Activated CD4-positive, alpha-beta T cell treated with anti-CD3 and anti-CD28 coated beads, Interleukin-2, amount 10 ng/mL, durations not matched to agents 7 days and 5 days (primary cell): ENCODE measurements at places on chromosomes 12 and 14. TPM values are rescaled to one million over a fixed set of nuclear protein-coding genes. Genes with fewer than 3 reads are reported as not detected.

The NRL gene
- 3.1 TPM for total RNA-seq

The DDX54 gene
- 72.0 TPM for total RNA-seq

The CLEC4D gene
- not detected for total RNA-seq

DNA sequence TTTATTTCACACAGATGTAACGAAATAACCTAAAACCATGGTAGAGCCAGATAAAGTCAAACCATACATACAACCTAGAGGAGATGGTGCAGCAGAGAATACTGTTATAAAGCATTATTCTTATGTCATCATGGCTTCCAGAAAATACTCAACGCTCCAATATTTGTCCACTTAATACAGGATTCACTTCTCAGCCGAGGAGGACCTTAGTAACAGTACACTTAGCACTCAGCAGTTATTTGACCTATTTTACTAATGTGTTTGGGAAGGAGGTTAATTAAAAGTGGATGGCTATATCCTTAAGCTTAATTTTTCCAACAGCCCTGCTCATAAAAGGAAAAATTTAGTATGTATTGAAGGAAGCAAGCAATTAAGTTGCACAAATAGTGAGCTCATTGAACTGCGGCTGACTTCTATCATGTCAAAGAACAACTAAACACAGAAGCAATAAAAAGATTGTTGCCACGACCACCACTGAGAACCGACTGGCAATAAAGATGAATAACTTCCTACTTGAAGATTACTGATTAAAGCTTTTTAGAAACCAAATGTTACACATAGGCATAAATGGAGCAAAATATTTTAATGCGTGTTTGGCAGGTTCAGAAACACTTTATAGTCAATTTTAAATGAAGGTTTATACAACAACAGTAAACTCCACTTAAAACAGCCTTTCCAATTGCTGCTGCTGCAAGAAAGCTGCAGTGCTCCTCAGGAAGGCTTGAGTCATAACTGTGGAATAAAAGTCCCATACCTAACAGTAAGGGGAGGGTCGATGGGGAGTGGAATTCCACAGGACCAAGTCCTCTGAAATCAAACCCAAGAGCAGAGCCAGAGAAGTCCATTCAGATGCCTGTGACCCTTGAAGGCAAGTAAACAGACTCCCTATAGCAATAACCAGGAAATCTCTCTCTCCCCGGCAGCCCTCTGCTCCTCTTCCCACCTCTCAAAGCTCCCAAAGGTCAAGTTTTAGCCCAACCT, 218.9 kb upstream of the CDKN3 start:
- H3K27me3 ChIP-seq = peaks cover 31% of the 10 kb centered on the region
- no peak overlapping the region for H3K4me3 ChIP-seq
- no peak overlapping the region for H3K27ac ChIP-seq
- H3K36me3 ChIP-seq = no peaks in the 10 kb centered on the region

DNA sequence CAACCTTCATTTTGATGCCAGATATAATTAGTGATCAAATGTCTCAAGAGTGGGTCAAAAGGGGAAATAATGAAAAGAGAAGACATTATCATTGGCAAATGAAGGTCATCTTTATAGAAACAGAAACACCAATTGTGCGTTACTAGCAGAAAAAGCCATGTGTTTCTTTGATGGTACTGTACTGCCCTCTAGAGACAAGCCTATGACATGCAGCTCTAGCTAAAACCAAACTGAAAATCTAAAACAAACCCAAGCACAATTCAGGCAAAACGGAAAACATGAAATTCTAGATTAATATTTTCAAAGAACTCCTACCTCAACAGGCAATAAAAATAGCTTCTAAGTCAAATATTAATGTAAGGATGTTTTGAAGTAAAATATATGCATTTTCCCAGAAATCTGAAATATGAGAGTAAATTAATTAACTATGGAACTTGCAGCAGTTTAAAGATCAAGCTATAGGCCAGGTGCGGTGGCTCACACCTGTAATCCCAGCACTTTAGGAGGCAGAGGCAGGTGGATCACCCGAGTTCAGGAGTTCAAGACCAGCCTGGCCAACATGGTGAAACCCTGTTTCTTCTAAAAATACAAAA, 115.4 kb downstream of the KLHL28 start:
- DNase-seq = peak; percentile 17
- H3K36me3 ChIP-seq = no peaks in the 10 kb centered on the region
- no peak overlapping the region for H3K4me3 ChIP-seq

- H3K4me3 ChIP-seq = no peak overlapping the region
- H3K27ac ChIP-seq = no peak overlapping the region
- no peaks in the 10 kb centered on the region for H3K4me1 ChIP-seq
- peaks cover 3% of the 10 kb centered on the region for H3K27me3 ChIP-seq
- no peaks in the 10 kb centered on the region for H3K36me3 ChIP-seq
Measured at GRCh38 chr12:91177381-91177780, 5.2 kb downstream of the DCN start.

DNA sequence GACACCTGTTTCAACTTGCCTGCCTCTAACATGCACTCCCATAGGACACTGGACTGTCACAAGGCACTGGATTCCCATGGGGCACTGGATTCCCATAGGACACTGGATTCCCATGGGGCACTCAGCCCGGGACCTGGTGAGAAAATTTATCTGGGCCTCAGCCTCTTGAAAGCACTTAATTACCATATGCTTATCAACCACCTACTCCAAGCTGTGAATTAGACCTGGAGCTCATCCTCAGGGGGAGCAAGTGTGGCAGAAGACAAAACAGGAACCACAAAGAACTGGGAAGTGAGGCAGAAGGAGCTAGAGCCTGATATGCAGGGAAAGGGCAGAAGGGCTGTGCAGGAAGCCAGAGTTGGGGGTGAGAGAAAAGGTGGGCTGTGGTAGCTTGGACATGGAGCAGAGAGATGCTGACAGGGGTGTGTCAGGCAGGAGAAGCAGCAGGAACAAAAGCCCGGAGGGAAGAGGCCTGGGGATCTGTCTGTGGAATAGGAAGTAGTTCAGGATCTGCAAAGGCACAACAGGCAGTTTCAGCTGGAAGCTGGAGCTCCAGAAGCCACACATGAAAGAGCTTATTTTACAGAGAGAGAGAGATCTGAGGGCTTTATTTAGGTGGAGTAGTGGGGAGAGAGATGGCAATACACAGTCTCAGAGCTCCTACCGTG, 3.1 kb downstream of the KRT82 start:
- no peaks in the 10 kb centered on the region for H3K4me1 ChIP-seq
- H3K27me3 ChIP-seq = peaks cover 3% of the 10 kb centered on the region
- no peak overlapping the region for H3K27ac ChIP-seq
- H3K4me3 ChIP-seq = no peak overlapping the region
- no peaks in the 10 kb centered on the region for H3K36me3 ChIP-seq

DNA sequence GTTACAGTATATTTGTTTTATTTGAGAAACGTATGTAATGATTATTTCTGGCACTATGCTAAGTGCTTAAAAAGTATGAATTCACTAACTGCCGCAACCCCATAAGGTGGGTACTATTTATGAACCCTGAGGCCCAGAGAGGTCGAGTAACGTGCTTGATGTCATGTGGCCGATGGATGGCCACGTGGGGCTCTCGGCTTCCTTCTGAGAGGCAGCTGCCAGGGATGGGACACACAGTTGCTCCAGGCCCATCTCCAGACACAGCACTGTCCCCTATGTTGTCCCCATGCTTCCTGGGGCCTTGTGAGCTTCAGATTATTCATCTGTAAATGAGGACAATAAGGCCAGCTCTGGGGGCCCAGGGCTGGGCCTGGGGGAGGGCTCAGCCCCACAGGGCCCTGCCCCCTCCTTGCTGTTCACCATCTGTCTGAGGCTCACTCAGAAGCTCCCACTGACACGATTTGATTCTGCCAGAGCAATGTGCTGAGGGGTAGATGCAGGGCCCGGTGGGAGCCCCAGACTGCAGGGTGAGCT, 115.0 kb downstream of the CALM1 start:
- H3K4me3 ChIP-seq = no peak overlapping the region
- no peaks in the 10 kb centered on the region for H3K4me1 ChIP-seq
- no peak for DNase-seq
- H3K27ac ChIP-seq = no peak overlapping the region
- H3K36me3 ChIP-seq = no peaks in the 10 kb centered on the region
- H3K27me3 ChIP-seq = peaks cover 15% of the 10 kb centered on the region

GRCh38 chr12:121535150-121536053, 45.4 kb downstream of the KDM2B start:
- no peaks in the 10 kb centered on the region for H3K27me3 ChIP-seq
- H3K4me3 ChIP-seq = no peak overlapping the region
- H3K36me3 ChIP-seq = peaks cover 36% of the 10 kb centered on the region
- H3K27ac ChIP-seq = peak overlapping the region; percentile 55
- no peak for DNase-seq

DNA sequence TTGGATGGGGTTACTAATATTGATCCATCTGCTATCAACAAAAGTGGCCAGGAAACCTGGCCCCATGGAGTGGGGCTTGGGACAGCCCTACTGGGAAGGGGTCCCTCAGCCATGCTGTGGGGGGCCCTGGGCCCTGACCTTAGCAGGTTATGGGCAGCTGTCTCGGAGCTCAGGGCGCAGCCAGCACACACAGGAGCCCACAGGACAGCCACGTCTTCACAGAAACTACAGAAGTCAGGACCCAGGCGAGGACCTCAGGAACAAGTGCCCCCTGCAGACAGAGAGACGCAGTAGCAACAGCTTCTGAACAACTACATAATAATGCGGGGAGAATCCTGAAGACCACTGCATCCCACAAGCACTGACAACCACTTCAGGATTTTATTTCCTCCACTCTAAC, 11.9 kb upstream of the FKBP11 start:
- DNase-seq = no peak
- H3K27me3 ChIP-seq = no peaks in the 10 kb centered on the region
- no peak overlapping the region for H3K27ac ChIP-seq
- peaks cover 19% of the 10 kb centered on the region for H3K4me1 ChIP-seq
- no peak overlapping the region for H3K4me3 ChIP-seq
- H3K36me3 ChIP-seq = peaks cover 31% of the 10 kb centered on the region

DNA sequence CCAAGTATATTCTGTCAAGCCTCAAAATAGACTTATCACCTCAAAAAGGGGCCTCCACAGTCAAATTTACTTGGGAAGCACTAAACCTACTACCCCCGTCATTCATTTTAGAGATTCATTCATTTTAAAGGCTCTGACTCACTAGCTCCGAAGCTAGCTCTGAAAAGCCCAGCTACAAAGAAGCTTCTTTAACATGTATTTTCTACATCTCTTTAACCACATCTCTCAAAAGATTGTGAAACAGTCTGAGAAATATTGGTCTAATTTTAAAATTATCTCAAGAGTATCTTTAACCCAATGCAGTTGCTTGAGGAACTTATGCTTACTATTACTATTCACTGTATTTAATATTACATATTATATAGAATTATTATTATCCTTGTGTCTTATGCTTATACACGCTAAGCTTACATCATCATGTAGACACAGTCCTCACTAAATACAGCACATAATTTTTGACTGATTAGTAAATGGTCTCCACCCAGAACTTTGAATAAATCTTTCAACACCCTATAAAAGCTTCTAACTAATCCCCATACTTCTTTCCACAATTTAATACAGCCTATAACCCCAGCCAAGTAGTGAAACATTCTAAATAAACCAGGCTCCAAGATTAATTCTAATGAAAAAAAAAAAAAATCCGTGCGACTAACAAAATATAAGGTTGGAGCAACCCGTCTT, 7.8 kb downstream of the NT5DC3 start:
- H3K27ac ChIP-seq = no peak overlapping the region
- H3K36me3 ChIP-seq = peaks cover 10% of the 10 kb centered on the region
- peaks cover 2% of the 10 kb centered on the region for H3K4me1 ChIP-seq
- no peaks in the 10 kb centered on the region for H3K27me3 ChIP-seq
- no peak for DNase-seq

- DNase-seq = no peak
- no peak overlapping the region for H3K27ac ChIP-seq
- no peaks in the 10 kb centered on the region for H3K36me3 ChIP-seq
Measured at GRCh38 chr14:61121355-61121787, 140.3 kb downstream of the SLC38A6 start.

DNA sequence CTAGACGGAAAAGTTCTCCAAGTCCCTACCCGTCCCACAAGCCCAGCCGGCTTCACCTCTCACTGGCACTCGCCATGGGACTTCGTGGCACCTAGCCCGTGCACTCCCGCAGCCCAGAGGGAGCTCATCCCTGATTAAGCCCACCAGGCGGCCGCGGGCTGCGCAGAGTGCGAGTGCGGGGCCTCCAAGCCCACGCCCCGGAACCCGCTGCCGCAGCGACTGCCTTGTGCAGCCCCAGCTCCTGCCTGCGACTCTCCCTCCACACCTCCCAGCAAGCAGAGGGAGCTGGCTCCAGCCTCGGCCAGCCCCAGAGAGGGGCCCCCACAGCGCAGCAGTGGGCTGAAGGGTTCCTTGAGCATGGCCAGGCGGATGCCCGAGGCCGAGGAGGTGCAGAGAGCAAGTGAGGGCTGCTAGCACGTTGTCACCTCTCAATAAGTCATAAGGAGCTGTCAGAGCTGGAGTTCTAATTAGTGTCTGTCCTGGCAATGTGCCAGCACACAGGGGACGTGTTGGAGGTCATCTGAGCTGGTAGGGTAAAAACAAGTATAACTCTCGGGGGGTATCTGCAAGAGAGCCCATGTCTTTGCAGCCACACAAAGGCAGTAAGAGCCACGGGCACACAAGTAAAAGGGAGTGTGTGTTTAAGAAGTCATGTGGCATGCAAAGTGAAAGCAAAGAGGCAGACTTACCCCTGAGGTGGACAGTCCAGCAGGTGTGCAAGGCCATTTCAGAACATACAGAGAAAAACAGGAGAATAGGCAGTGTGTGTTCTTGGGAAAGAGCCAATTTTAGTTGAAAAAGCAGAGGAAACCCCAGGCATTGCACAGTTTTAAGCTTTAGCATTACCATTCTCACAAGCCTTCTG, 27.1 kb upstream of the TMTC2 start:
- no peak overlapping the region for H3K4me3 ChIP-seq
- no peak overlapping the region for H3K27ac ChIP-seq
- no peaks in the 10 kb centered on the region for H3K36me3 ChIP-seq
- no peaks in the 10 kb centered on the region for H3K4me1 ChIP-seq
- DNase-seq = no peak
